ENCODE measurements at places on chromosomes 13 and 19.

DNA sequence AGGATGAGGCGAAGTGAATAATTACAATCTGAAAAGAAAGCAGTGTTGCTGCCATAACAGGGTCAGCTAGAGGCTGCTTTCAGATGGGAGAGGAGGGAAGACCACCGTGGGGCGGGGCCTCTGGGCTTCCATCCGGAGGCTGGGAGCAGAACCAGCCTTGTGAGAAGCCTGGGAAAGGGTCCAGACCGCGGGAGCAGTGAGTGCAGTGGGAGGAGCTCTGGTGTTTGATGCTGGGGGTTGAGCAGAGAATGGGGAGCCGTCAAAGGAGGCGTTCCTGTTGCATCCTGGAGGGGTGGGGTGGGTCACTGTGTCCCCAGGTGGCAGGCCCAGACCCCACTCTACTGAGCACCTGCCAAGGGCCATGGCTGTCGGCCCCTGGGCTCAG lies 18.1 kb downstream of the NKPD1 start:
- DNase-seq = no peak

DNA sequence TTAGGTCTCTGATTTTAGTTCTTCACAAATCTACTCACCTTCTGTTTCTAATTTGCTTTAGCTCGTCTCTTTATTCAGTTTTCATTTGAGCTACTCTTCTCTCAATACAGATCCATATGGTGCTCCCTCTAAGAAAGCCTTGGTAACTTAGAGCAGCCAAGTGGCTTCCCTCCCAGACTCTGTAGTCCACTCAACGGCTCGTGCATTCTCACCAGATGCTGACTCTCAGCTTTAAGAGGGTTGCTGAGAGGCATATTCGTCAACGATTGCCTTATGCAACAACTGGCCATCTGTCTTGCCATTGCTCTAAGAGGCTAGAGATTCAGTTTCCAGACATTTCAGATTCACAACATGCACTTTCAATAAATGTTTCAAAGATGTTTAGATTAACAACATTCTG lies 785.8 kb upstream of the SLC10A2 start:
- DNase-seq = no peak

- DNase-seq = no peak
Observed at GRCh38 chr13:48506092-48506701, 26.7 kb downstream of the RCBTB2 start.

DNA sequence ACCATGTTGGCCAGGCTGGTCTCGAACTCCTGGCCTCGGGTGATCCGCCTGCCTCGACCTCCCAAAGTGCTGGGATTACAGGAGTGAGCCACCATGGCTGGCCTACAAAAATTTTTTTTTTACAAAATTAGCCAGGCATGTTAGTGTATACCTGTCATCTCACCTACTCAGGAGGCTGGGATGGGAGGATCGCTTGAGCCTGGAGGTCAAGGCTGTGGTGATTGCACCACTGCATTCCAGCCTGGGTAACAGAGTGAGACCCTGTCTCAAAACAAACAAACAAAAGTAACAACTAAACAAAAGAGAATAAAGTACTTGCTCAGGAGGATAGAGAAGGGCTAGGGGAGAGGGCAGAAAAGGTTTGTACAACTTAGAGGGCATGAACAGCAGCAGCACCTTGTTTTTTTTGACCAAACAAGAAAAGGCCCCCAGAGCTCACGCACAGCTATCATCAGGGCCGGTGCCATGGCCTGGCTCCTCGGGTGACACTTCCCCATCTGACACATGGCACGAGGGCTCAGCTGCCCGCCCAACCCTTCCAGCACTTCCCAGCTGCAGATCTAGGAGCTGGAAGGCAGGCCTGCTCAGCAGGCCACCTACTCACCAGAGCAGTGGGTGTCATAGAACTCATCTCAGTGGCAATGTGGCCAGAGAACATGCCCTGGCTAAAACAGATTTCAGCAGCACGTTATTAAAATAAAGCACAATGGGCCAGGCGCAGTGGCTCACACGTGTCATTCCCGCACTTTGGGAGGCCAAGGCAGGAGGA lies 8.6 kb upstream of the SLC7A9 start:
- DNase-seq = no peak
